Activated T-cell treated with anti-CD3 and anti-CD28 coated beads for 48 hours (primary cell): ENCODE measurements at places on chromosomes 16 and 17.

DNA sequence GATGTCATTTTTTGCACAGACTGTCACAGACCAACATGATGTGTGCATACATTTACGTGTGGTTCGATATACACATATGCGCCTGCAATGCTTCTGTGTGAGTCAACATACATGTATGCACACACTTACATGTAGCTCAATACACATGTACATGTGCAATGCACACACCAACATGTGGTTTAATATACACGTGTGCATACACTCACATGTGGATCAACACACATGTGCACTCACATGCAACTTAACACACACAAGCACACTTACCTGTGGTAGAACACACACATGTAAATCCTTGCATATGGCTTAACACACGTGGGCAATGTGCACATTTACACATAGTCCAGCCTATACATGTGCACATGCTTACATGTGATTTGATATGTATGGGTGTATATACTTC, 97.5 kb downstream of the CYLD start:
- no peak for DNase-seq

DNA sequence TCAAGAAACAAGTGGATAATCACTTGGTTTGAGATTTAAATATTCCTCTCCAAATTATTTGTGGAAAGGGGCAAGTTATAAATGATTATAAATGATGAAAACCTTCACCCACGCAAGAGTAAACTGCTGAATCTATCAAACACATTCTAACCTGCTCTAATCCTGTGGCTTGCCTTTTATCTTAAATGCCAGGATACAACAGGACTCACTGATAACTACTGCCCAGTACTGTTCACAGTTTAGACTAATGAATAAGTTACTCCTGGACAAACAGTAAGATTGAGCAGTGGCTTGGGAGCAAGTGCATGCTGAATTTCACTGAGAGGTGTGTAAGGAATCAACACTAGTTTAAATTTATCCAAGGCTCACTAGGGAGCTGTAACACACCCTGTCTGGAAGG, 31.1 kb downstream of the IGF2BP1 start:
- DNase-seq, result no peak

DNA sequence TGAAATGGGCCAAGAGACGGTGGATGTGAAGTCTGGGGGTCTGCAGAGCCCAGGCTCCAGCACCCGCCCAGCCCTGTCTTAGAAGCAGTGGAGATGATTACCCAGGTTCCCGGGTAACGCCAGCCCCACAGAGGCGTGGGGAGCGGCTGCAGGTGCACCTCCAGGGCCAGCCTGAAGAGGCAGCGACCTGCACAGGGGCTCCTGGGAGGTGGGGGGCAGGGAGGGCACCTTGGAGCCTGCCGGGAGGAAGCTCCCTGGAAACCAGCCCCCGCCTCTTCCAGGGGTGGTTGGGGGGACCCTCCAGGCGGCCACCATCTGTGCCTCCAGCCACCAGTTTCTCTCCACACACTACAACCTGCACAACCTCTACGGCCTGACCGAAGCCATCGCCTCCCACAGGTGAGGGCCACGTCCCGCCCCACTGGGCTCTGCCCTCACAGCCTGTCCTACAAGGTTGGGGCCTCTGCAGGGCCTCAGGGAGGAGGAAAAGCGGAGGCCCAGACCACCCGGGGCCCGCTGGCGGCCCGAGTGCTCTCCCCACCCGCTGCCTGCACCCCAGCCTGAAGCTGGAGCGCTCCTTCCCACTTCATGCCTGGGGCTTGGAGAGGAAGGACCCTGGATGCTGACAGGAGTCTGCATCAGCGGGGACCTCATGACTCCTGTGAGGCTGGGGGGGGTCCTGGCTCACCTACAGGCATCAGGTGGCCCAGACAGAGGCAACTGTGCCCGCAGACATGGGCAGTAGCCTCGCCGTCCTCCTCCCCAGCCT, 10.5 kb downstream of the GAA start:
- no peak for DNase-seq

GRCh38 chr17:77696721-77697460, 261.6 kb upstream of the TNRC6C start:
- no peak for DNase-seq

- no peak for DNase-seq
These were observed 55.0 kb downstream of the RNF213 start for GRCh38 chr17:80315517-80316182.

DNA sequence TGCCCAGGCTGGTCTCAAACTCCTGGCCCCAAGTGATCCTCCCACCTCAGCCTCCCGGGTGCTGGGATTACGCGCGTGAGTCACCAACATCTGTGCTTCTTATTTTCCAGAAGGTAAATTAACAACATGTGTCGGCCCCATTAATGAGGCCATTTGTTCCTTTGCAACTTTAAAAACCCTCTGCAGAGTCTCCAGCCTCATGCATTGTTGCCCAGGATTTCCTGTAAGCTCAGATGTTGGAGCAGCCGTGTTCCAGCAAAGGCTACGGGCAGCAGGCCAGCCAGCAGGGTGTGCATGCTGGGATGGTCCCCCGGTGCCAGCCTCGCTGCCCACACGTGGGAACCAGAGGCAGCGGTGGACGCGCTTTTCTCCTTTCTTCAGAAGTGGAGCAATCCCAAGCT, 19.1 kb upstream of the HEXD start:
- DNase-seq, result no peak

DNA sequence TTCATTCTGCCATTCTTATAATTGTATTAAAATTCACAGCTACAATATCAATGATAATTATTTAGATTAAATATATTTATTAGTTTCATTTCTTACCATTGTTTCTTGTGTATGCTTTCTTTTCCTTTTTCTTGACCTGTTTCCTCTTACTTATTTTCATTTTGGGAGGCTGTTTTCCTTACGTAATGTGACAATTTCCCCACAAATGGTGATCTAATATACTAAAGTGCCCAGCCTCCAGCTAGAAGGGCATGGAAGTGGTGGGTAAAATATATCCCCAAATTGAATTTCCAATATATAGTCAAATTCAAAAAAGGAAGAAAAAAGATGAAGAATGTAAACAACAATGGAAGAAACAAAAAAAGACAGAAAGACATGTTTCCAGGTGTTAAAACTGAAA, 1.5 kb upstream of the ABCA6 start:
- DNase-seq, result no peak
